ENCODE measurements at places on chromosomes 6 and 20. TPM values are rescaled to one million over a fixed set of nuclear protein-coding genes. Genes with fewer than 3 reads are reported as not detected.

The VIP gene
- total RNA-seq: 0.32 TPM

The CCN6 gene
- total RNA-seq: not detected

The HCRTR2 gene
- total RNA-seq: not detected

The PRICKLE4 gene
- total RNA-seq: 1.4 TPM

The DACT2 gene
- 0.24 TPM for total RNA-seq

The EBF4 gene
- total RNA-seq: 11.1 TPM

The NXT1 gene
- total RNA-seq: 14.6 TPM

The NOX3 gene
- not detected for total RNA-seq

The CEP162 gene
- total RNA-seq: 9.4 TPM

The GRM1 gene
- not detected for total RNA-seq

The HNF4A gene
- total RNA-seq: not detected

The MLIP gene
- total RNA-seq: 3.6 TPM

The LY6G5B gene
- 9.8 TPM for total RNA-seq

The STMND1 gene
- total RNA-seq: not detected

The SYCP2L gene
- total RNA-seq: 1.1 TPM

GRCh38 chr6:164014346-164015087, 600.0 kb downstream of the QKI start:
- DNase-seq: no peak

GRCh38 chr6:42255050-42255449, 37.4 kb upstream of the MRPS10 start:
- DNase-seq: no peak

DNA sequence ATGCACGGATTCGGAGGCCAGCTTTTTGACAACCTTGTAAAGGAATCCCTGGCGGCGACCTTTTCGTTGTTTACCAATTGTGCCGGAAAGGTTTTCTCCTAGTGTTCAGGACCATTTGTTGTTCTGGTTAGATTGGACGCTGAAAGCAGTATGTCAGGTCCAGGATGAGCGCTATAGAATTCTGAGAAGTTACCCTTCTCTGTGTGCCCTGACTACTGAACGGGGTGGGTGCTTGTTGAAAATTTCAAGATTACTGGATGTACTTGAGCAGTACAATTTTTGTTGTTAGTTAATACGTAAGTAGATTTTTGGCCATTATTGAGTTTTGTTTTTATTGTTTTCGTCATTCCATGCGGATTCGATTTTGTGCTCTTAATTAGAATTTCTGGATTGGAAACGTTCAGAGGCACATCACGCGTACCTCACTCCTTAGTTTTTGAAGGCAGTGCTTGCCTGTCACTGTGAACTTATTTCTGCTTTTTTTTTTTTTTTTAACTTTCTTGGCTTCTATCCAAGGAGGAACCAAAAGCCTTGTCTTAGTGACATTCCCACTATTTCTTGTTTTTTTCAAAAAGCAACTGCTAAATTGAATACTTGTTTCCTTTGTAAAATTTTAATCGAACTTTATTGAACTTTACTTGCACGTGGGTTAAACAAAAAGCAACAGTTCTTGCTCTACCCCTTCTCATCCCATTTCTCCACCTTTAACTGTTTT, 898 bp downstream of the XRN2 start:
- no peak for DNase-seq

DNA sequence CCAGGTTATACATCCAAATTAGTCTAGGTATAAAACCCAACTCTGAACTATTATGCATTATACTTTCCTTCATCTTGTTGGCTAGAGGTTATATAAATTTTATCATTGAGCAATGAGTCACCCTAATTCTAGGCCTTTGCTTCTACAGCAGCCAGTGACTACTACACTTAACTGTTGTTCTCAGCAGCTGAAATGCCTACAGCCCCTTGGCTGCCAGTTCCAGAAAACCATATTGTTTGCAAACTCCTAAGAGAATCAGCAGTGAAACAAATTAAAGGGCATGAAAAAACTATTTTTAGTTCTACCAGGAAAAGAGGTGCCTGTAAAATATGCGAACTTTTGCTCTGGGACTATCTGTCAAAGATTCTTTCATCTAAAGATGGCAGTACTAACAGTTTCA, 292.8 kb downstream of the FRK start:
- DNase-seq: no peak

DNA sequence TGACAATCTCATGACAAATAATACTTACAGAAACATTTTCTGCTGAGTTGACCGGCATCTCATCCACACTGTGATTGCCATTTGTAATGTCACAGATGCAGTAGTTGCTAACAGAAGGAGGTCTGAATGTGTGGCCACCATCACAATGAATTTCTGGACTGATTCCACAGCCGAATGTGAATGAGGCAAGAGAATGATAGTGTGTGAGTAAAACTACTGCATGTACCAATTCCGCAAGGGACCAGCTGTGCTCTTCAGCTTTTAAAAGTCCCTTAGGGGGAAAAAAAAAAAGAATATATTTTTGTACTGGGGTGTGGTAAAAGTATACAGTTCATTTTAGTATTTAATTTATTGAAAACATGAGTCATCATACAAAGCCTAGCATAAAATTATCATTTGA, 96.2 kb downstream of the SESN1 start:
- DNase-seq: no peak

GRCh38 chr6:152863618-152864326, 113.2 kb downstream of the VIP start:
- no peak for DNase-seq

GRCh38 chr6:170292407-170293158, 1.7 kb upstream of the DLL1 start:
- DNase-seq: no peak

GRCh38 chr6:15793288-15793687, 130.5 kb upstream of the DTNBP1 start:
- no peak for DNase-seq

GRCh38 chr20:25280051-25280573, 32.2 kb downstream of the PYGB start:
- DNase-seq: peak; percentile 81

- DNase-seq: peak; percentile 76
These were observed 33.0 kb downstream of the RRBP1 start for GRCh38 chr20:17648791-17649730.

- peak; percentile 68 for DNase-seq
These were observed 87.6 kb downstream of the ERMARD start for GRCh38 chr6:169839029-169839481.

DNA sequence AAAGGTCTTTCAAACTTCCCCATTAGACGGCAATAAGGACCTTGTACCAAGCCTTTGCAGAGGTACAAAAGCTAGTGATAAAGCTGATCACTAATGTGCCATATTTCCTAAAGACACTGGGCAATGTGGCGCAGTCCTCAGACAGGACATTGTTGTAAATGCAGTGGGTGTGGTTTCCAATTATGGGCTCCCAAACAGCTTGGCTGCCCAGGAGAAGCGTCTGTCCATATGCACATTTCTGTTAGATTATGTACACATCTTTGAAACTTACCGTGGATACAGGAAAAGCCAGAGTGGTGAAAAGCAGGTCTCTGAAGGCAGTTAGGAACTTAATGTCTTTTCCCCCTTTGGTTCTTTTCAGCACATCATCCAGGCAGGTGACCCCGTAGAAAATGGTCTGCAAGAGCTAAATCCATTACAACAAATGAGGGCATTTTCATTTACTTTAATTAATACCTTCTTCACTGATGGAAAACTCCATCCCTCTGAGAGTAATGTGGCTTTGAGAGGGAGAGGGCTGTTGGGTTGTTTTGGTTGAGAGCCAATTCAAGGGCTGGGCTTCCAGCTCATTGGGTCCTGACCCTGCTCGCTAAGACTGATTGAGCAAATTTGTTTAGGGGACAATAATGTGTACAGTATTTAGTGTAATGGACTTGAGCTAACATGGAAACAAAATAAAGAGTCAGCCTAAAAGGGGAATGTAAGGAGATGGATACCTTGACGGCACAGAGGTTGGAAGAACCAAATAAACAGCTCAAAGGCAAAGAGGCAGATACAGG, 10.4 kb downstream of the ADTRP start:
- no peak for DNase-seq

DNA sequence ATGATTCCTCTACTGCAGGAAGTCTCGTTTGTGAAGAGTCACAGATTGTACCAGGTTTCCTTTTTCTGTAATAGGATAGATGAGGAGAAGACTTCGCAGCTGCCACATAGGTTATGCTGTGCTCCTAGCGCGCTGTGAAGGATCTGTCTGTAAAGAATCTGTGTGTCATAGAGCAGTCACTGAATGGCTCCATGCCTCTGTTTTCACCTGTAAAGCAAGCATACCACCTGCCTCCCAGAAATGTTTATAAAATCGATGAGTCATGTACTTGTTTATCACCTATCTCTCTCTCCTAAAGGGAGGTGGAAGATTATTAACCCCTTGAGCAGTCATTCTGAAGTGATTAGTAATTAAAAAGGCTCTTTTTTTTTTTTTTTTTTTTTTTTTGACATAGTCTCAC, 86.6 kb downstream of the TFAP2B start:
- DNase-seq: no peak

DNA sequence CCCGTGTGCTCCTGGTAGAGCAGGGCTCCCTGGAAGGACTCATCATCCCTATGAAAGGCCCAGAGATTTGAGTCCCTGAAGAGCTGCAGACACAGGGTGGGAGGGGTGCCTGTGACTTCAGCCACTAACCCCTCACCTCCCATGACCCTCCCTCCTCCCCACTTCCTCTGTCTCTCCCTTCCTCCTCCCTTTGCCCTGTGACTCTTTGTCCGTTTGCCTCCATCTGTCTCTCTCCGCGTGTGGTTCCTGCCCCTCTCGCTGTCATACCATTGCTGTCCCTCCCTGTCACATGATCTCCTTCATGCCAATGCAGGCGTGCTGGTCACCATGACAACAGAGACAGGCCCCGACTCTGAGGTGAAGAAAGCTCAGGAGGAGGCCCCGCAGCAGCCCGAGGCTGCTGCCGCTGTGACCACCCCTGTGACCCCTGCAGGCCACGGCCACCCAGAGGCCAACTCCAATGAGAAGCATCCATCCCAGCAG, 19.0 kb downstream of the EPB41L1 start:
- no peak for DNase-seq

GRCh38 chr6:121533321-121533841, 97.9 kb downstream of the GJA1 start:
- no peak for DNase-seq

DNA sequence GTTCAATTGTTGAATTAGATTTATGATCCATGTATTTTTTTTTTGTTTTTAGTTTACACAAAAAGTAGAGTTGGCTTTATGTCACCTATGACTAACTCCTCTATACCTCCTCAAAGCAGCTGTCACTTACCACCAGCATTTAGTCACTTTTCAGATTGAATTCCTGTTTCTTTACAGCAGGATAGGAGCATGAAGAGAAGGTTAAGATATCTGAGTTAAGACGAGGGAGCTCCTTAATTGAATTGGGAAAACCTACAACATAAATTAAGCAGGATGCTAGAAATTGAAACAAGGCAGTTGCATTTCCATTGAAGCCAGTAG, 237.2 kb downstream of the FARS2 start:
- no peak for DNase-seq

GRCh38 chr6:67265996-67266921, 1368.8 kb upstream of the ADGRB3 start:
- DNase-seq: peak; percentile 54

GRCh38 chr6:38306931-38307330, 332.8 kb downstream of the BTBD9 start:
- DNase-seq: no peak

DNA sequence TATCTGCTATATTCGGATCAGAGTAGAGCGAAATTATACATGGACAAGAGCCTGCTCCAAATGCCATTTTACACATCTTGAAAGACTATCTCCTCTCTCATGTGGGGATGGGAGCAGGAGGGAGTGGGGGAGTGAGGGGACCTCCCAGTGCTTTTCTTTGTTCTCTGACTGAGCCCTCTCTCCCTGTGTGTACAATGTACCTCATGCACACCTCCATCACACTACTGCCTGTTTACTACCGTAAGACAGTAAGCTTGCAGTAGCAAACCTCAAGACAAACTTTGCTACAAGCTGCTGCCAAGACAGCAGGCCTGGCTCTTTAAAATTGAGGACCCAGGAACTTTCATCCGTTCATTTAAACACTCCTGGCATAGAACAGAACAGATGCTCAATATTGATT, 7.2 kb downstream of the NHSL1 start:
- DNase-seq: no peak

GRCh38 chr6:21240709-21241108, 352.8 kb upstream of the SOX4 start:
- DNase-seq: no peak

DNA sequence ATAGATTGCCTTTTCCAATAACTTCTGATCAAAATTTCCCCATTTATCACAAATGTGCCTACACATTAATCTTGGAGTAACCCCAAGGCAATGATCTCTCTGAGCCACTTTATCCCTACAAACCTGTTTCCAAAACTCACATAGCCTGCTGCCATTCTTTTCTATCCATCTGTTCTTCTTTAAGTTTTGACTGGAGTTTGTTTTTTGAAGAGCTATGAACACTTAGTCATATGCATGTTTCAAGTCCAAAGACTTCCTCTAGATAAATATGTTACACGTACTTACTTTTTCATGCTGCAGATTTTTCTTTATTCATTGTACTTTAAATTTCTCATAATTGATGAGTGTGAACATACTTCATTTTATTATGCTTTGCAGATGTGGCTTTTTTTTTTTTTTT, 488.9 kb upstream of the CITED2 start:
- no peak for DNase-seq

GRCh38 chr20:60921022-60921622, 330.9 kb upstream of the CDH4 start:
- DNase-seq: no peak

DNA sequence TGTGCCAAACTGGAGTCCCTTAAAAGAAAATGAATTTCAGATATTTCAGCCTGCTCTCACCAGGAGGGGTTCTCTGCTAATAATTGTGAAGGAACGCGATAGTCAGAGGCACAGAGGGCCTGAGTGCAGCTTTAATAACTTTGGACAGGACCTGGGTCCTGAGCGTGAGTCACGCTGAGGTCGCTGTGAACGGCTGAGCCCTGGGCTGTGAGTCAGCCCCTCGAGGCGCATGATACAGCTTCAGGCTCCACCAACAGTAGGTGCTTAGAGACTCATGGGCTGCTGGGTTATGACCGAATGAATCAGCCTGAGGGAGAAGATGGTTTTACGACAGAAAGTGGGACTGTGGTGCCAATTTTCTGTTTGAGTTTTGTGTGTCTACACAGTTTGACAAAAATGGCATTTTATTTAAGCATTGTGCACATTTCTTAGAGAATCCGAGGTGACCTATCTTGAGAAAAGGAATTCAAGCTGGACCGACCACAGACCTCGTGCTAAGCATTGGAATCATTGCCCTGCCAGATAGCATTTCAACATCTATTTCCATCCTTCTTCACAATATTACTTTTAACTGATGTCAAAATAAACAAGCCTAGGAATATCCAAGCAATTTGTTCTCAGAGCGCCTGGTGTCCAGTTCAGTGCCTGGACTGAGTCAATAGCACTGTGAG, 183.0 kb downstream of the THBS2 start:
- peak; percentile 95 for DNase-seq

DNA sequence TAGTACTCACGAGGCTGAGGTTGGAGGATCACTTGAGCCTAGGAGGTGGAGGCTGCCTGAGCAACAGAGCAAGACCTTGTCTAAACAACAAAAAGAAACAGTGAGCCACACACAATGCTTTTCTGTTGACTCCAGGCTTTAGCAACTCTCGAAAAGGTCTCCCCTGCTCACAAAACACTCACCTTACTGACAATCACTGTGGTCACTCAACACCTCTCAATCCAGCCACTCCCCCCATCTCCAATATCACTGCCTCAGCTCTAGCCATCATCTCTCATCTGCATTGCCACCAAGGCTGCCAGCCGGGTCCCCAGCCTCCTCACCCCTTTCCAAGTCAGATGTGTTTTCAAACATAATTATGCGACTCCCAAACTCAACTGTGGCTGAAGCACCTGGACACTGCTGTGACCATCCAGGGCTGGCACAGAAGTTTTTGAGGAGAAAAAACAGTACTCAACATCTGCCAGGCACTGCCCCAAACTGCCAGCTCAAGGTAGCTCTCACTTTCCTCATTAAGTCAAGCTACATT, 218.0 kb upstream of the ARID1B start:
- no peak for DNase-seq
